ENCODE measurements at places on chromosomes 12 and 14.

- DNase-seq: no peak
Observed at GRCh38 chr14:50055461-50056228, 60.7 kb downstream of the VCPKMT start.

DNA sequence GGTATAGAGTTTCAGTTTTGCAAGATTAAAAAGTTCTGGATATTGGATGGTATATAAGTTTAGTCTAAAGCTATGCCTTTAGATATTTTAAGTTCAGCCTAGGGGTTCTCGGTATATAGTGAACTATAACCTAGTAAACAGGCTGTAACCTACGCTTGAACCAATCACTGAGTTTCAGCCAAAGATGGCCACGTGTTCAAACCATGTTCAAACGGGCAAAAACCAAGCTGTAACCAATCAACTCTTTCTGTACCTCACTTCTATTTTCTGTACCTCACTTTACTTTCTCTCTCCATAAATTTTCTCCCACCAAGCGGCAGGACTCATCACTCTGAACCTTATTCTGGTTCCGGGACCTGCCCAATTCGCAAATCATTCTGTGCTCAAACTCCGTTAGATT lies 1.4 kb downstream of the TMBIM4 start:
- no peak for DNase-seq

GRCh38 chr12:59972905-59973304 lies 377.1 kb downstream of the SLC16A7 start:
- DNase-seq: no peak

DNA sequence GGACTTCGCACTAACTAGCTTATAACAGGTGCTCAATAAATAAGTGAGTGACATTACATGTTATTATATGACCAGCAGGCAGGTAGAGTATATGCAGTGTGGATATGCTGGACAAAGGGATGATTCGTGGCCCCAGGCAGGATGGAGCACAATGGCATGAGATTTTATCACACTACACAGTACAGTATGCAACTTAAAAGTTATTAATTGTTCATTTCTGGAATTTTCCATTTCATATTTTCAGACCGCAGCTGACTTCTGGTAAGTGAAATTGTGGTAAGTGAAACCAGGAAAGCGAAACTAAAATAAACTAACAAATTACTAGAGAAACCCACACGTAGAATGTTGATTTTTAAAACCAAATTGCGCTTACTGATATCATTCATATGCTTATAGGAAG lies 3.3 kb downstream of the PARP11 start:
- no peak for DNase-seq

DNA sequence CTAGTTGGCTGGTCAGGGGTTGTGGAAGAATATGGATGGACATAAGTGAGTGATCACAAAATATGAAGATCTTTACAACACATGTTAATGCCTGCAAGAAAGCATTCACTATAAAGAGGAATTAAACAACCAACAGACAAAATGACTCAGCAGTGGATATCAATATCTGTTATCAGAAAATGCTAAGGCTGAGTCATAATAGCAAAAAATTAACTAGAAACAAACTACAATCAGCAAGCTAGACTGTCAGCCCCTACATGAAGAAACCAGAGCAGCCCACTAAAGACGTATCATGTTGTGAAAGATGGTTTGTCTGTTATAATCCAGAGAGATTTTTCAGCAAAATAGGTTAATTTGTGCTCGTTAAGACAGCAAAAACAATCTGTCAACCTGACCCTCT lies 472.9 kb downstream of the NELL2 start:
- no peak for DNase-seq

DNA sequence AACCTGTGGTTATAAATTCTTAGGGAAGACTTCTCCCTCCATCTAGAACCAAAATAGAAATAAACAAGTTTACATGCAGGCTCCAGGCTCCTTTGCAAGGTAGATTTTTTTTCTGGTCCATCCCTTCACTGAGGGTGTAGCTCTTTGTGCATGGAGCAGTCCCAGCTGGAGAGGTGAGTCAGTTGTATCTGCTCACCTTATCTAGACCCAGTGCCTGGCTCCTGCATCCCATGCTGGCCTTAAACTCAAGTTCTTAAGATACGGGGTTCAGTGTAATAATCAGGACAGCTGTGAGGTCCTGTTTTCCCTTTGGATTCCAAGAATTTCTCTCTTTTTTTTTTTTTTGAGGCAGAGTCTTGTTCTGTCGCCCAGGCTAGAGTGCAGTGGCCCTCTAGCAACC lies 14.8 kb downstream of the ATP6V0A2 start:
- no peak for DNase-seq

GRCh38 chr14:37869633-37870032 lies 274.2 kb downstream of the TTC6 start:
- DNase-seq: no peak

GRCh38 chr12:5222011-5222461 lies 178.4 kb downstream of the KCNA5 start:
- no peak for DNase-seq

DNA sequence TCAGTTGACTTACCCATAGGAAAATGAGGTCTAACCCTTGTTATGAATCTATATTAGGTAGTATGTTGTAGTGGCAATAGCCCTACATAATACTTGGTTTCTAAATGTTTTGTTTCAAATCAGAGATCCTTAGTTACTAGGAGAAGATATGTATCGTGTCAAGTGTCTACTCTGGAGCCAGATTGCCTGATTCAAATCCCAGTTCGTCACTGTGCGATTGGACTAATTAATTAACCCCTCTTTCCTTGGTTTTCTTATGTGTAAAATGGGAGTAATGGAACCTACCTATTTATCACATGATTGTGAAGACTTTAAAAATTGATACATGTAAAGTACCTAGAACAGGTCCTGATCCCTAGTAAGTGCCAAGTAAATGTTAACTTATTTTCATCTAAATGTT lies 1.4 kb downstream of the LETMD1 start:
- DNase-seq: no peak

- DNase-seq: peak; percentile 32
Observed at GRCh38 chr14:60647837-60648248, 1.4 kb downstream of the SIX1 start.

- DNase-seq: no peak
Observed at GRCh38 chr12:89384807-89385206, 32.5 kb upstream of the DUSP6 start.

DNA sequence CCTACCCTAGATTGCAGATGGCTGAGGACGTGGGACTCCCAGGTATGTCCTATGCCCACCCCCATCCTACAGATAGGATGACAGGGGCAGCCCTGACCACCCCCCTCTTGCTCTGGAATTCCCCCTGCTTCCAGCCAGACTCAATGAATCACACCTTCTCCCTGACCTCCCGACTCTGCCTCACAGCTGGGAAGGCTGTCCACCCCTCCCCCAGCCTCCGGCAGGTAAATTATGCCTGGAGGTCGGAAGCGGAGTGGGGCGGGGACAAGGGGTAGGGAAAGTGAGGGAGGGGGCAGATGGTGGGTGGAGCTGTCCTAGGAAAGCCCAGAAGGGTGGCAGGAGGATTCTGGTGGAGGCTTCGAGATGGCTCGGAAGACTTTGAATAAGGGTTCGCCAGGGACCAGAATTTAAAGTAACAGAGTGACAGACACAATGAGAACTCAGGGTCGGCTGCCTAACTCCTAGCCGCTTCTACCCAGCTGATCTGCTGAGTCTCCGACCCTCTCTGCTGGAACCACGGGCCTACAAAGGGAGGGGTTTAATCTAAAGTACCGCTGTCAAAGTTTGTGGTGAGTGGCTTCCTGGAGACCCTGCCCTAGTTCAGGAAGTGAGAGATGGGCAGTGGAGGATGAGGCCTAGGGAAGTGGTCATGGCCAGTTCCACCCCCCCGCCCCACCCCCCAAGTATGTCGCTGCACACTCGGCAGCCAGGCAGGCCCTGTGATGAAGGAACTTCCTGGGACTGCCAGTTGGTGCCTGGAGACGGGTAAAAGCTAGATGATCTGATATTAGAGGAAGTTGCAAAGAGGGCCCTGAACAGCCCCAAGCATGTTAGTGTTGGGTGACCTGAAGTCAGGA lies 4.2 kb downstream of the PLEKHG3 start:
- DNase-seq: no peak

DNA sequence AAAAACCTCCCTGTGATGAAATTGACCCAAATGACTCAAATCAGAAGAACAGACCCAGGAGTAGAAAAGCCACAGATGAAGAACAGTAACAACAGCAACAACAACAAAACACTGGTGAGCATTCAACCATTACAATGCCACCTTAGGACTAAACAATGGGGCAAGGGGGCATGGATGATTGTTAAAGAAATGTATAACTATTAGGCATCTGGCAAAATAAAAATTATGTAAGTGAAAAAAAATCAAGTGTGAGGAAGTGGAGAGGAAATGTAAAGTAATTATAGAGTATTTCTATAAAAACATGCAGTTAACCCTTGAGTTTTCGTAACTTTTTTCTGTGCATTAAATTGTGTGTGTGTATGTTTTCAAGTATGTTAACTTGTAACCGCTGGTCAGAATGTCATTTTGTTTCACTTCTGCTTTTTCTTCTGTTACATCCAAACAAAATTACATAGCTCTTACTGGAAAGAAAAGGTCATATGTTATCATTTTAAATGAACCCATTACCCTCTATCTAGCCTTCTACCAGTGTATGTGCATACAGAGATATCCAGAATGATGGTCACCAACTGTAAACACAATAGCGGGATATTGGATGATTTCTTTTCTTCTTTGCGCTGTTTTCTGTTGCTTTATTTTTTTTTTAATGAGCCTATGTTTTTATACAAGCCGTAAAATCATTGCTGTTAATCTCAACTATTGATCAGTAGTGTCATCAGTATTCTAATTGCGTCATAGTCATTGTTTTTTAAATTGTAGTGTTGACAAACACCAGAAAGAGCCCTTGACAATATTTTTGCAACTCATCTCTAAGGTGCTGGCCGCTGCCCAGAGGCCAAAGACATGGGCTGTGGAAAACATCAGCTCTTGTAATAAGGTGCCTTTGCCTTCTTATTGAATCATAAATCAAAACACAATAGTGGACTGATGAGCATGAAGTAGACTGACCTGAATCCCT lies 170.6 kb downstream of the CRADD start:
- DNase-seq: no peak

DNA sequence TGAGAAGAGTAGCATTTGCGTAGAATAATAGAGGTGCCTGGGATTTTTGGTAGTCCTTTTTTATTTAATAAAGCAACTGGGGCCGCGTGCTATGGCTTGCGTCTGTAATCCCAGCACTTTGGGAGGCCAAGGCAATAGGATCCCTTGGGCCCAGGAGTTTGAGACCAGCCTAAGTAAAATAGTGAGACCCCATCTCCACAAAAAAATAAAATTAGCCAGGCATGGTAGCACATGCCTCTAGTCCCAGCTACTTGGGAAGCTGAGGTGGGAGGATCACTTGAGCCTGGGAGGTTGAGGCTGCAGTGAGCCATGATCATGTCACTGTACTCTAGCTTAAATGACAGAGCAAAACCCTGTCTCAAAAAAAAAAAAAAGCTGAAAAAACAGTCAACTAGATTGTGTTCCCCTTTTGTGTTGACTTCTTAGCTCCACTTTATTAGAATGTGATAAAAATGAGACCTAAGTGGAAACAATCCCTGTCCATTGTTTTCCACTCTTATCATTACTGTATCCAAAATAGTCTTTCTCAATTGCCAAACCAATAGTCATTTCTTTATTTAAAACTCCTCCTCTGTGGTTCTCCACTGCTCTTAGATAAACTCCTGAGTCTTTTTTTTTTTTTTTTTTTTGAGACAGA lies 7.4 kb downstream of the PRKCH start:
- DNase-seq: no peak

GRCh38 chr12:75936515-75937440 lies 94.8 kb downstream of the PHLDA1 start:
- DNase-seq: no peak

DNA sequence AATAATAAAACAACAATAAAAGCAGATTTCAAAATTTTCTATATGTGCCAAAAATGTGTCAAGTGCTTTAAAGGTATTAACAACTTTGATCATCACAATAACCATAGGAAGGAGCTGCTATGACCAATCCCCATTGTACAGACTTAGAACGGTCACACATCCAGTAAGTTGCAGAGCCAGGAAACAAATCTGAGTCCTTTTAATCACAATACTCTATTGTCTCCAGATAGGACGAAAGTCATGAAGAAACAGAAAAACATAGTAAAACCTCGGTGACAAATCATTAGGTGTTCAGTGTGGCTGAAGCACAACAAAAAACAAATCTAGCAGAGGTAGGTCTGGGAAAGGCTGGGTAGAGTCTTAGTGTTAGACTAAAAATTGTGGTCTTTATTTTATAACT lies 178.8 kb downstream of the GRIP1 start:
- DNase-seq: no peak

DNA sequence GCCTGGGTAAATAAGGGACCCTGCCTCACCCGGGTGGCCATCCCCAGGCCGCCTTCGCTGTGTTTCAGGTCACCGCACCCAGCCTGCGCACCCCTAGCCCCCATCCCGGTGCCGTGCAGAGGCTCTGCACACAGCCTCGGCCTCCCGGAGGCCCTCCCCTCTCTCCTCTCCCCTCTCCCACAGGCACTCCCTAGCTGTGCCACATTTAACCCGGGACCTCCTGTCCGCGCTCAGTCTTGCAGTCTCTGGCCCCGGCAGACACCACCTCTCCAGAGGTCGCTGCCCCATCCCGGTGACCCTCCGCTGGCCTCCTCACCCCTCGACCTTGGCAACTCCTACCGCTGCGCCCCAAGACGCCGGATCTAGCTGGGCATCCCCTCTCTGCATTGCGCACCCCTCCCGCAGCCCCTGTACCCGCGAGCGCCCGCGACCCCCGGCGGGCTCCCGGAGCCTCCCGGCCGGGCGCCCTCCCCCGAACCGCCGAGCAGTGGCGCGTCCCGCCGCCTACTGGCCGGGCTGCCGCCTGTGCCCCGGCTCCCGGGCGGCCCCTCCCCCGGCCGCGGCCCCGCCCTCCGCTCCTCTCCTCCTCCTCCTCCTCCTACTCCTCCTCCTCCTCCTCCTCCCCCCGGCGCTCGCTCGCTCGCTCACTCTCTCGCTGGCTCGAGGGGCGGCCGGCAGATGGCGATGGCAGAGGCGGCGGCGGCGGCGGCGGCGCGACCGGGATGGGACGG lies 120.7 kb downstream of the AACS start:
- DNase-seq: peak; percentile 82

GRCh38 chr12:89829434-89829975 lies 120.9 kb upstream of the ATP2B1 start:
- DNase-seq: no peak

- DNase-seq: no peak
Observed at GRCh38 chr12:26783131-26783526, 49.9 kb downstream of the ITPR2 start.

DNA sequence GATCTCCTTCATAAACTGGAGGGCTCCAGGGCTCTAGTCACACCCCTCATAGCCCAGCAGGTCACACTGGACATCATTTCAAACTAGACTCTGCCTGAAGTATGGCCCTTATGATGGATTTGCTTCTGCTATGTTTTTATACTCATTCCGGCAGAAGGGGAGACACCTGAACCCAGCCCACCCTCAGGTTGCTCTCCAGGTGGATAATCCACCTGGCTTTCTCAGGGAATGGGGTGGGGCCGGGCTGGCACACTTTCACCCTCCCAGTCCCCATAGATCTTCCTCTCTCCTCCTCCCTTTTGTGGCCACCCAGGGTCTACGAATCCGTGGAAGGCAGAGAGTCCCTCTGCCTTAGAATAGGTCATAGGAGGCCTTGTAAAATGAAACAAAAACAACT lies 9.8 kb upstream of the KRT73 start:
- DNase-seq: no peak
